Umbilical cord (tissue), 2 donors: ENCODE measurements at places on chromosomes 7 and 10.
A peak's percentile ranks its signal among the peaks of the same experiment; 100 is the strongest.

DNA sequence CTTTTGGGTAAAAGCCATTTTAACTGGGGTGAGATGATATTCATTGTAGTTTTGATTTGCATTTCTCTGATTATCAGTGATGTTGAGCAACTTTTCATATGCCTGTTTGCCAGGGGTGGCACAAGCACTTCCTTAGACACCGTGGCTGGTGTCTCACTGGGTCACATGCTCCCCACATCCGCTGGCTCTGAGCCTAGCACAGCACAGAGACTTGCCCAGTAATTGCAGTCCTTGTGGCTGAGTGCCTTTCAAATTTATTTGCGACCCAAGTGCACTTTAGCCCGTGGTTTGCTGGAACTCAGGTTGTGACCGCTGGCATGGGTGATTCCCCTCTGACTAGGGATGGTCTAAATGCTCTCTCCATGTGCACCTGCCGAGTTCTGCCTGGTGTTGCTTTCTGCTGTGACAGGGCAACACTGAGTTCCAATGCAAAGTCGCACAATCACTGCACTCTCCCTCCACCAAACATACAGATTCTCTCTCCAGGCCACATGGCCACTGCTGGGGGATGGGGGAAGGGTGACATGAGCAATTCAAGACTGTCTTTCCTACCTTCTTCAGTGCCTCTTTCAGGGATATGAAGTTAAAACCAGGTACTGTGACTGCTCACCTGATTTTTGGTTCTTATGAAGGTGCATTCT, 66.5 kb downstream of the ZNF277 start:
- DNase-seq: no peak

DNA sequence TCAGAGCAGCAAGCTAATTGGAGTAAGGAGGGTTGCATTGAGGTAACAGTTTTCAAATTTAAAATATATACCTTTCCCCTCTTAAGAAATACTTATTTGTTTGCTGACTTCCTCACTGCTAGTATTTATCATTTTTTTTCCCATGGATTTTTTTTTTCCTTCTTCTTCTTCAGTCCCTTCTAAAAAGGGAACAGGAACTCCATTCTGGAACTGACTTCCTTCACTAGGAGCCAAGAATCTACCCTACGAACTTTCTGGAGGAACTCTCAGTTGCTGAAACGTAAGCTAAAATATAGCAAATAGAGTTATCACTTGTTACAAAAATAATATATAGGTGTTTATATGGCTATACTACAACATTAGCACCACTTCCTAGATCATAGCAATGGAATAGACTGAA, 95.4 kb downstream of the HGF start:
- no peak for DNase-seq

- no peak for DNase-seq
Measured at GRCh38 chr7:12062062-12062461, 149.0 kb upstream of the TMEM106B start.

DNA sequence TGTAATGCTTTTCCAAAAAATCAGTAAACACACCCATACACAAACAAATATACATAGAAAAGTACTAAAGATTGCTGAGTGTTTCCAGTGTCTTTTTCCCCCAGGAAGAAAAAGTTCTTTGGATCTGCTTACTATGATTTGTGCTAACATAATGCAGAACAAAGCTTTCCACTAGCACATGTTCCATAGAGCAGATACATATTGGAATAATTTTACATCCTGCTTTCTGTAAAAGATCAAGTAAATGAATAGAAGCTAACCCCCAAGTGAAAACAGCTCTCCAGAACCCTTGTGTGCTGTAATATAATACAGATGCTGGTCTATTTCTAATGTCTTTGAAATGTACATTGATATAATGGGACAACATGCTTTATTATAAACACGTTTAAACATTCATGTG, 125.5 kb downstream of the PON1 start:
- peak; percentile 48 for DNase-seq

DNA sequence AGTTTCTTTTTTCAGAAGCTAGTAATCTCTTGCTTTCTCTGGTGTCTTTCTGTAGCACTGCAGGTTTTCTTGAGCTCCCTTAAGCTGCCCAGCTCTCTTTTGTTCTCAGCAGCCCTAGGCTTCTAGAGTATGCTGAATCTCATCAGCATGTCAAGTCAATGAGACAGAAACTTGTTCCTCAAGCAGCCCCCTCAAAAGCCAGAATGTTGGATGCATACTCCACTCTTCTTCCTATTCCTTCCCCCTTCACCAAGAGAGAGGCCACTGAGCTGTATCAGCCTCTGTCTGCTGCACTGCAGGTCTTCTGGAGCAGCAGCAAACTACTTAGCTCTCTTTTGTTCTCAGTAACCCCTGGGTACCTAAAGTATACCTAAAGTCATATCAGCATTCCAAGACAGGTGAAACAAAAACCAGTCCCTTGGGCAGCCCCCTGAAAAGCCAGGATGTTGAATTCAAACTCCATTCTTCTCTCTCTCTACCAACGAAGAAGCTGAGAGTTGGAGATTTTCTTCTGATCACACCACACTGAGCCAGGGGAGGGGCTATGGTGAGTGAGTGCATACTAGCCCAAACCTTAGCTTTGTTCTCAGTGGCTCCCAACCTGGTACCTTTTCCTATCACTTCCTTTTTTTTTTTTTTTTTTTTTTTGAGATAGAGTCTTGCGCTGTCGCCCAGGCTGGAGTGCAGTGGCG, 73.3 kb upstream of the WAC start:
- no peak for DNase-seq

DNA sequence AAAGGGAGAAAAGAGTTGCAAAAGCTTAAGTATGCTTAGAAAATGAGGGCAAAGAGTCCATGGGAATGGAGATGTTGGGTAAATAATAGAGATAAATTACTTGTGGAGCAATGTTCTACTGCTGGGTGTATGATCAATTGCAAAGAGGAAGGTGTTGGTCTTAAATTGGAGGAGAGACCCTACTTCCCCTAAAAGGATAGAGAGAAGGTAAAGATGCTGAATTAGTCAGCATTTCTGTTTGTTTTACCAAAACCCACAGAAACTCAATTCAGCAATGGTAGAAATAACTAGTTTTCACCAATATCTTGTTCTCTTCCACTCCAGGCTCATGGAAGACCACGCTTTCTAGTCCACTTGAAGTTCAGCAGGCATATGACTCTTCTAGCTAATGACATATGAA, 32.1 kb downstream of the ASB4 start:
- DNase-seq: no peak

DNA sequence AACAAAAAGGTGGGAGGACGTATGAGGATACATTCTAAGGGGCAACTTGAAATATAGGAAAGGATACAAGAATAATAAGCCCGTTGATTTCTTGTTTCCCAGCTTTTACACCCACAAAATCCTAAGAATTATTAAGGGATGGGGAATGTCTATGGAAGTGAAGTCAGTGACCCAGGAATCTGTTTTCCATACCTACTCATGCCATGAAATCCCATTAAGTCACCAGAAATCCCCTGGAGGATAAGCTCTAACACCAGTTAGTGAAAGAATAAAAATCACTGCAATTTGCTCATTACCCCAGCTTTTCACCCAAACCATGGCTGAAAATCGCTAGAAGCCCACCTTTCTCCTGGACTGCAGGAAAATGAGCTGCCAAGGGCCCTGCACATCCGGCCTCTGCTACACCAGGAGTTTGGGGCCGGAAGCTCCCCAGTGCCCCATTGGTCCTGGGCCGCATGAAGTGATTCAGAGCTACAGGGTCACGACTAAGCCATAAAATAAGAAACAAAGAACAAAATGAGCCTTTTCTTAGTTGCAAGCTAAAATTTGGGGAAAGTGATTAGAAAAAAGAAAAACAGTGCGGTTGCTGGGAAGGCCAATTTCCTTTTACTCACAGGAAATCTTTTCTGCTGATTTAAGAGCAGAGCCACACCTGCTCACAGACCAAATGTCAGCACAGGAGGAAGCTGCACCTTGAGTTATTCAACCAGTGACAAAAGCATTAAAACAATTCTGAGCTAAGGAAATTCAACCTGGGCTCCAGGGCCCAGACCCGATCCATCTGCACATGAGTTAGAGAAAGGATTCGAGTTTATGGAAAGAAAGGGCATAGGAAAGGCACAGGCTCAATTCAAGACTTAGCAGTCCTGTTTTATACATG, 40.3 kb downstream of the HIPK2 start:
- no peak for DNase-seq

- no peak for DNase-seq
Measured at GRCh38 chr7:49707891-49708290, 65.5 kb upstream of the VWC2 start.

DNA sequence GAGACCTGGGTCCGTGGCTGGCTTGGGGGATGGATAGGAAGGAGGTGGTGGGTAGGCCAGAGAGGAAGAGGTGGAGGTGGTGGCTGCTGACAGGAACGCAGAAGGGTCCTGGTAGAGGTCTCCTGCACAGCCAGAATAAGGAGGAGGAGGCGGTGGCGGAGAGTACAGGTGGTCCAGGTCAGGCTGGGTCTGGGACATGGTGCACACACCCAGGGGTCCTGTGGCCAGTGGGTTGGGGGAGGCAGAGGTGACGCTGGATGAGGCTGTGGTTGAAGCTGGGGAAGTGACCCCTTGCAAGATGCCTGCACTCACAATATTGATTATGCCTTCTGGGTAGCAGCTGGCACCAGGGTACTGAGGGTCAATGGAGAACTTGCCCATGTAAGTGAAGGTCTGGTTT, 2.2 kb downstream of the EGR2 start:
- no peak for DNase-seq

GRCh38 chr7:18693816-18694215, 198.3 kb downstream of the HDAC9 start:
- DNase-seq: no peak

DNA sequence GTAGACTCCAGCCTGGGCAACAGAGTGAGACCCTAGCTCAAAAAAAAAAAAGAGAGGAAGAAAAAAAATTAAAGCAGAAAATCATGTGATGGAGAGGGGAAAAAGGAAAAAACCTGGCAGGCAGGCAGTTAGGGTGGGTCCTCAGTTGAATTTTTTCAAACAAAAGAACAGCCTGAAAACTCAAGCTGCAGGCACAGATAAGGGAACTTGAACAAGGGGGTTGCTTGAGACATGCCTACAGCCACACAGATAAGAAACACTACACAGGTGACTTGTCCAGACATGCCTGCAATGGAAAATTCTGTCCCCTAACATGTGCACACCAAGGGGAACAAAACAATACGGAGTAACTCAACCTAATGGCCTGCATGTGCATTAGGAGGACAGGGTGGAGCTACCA, 19.2 kb downstream of the VIM start:
- DNase-seq: no peak

GRCh38 chr10:126133082-126133620, 236.8 kb downstream of the FANK1 start:
- DNase-seq: no peak

DNA sequence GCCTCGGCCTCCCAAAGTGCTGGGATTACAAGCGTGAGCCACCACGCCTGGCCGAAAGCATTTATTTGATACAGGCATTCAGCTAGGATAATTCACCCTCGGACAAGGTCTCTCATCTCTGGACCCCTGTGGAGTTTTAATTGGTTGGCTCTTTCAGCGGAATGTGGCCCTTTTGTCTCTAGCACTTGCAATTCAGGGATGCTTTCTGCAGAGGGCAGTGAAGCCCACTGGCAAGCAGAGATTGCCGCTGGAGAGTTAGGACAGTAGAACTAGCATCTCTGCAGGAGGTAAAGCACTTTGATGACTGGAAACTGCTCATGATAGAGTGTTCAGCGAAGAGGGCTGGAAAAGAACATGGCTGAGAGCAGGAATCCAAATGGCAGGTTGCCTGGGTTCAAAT, 62.0 kb downstream of the SUFU start:
- no peak for DNase-seq

GRCh38 chr7:68504716-68505115, 1093.6 kb upstream of the AUTS2 start:
- peak; percentile 4 for DNase-seq

DNA sequence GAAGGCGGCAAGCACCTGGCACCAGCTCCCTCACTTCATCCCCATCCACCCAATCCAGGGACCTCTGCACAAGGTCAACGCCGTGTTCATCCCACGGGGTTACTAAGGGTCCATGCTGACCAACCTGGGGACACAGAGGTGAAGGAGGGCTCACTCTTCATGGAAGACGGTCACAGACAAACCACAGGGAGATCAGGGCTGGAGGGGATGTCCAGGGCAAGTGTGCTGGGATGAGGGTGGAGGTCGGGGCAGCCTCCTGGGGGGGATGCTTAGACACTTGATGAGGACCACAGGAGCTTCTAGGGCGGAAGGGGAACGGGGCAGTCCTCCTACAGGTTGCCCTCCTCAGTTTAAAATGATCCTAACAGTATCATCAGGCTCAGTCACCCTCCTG, 46.7 kb downstream of the FAM53B start:
- DNase-seq: no peak

DNA sequence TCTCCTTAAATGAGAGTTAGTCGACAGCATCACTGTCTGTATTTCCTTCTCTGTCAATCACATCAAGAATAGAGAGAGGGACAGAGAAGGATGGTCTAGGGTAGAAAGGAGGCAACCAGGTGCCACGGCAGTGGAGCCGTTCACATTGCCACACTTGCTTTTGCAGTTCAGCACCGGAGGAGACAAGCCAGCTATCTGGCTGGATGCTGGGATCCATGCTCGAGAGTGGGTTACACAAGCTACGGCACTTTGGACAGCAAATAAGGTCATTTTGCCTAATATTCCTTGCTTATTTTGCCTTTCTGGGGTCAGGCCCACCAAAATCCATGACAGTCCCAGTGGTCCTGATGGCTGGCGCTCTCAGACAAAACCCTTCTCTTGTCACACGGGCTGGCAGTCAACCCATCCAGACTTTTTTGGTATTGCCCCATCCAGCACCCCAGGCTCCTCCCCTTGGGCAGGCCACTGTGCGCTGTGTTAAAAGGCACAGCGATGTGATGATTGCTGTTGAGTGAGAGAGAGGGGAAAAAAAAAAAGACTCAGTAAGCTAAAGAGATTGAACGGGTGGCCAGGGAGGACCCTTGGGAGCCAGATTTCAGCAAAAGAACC, 8.4 kb downstream of the CPA2 start:
- peak; percentile 38 for DNase-seq

- DNase-seq: no peak
Measured at GRCh38 chr7:27678617-27679260, 16.1 kb upstream of the HIBADH start.

DNA sequence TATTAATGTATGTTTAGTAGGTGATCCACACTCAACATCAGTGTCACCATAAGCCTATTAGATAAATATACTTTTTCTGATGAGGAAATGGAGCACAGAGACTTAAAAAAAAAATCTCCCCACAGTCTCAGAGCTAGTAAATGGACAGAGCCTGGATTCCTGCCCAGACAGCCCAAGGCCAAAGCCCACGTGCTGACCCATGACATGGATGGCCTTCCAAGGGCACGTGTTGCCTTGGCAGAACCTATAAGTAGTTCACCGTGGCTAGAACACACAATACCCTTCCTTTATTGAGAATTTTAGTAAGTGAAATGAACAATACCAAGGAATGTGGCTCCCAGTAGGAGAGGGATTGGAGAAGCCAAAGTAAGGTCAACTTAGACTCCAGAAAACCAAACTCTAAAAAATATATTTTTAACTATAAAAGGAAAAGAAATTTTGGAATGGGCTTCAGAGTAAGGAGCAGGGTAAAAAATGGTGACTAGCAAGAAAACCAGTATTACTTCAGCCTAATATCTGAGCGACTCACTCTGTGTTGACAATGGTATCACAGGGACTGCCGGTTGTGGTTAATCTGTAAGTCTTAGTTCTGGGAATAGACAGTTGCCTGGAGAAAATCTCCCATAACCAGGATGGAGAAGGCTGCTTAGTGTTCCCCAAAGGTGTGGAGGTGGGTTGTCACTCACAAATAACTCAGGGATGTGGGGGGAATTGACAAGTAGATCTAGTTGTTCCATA, 223.0 kb downstream of the SORCS1 start:
- no peak for DNase-seq
